ENCODE measurements at places on chromosomes 7 and 10.

DNA sequence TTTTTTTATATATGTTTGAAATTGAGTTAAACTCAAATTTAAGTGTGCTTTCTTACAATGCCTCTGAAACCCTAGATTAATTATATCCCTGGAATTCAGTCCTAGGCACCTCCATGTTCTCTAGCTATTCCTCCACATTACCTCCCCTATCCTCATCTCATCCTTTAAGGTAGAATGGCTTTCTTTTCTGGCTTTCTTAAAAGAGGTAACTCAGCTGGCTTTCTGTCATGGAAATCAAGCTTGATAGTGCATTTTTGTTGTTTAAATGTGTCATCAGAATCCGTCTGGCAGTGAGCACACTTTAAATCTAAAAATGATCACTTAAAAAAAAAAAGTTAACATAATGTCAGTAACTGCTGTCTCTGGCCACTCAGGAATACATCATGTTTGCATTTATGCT, 42.2 kb downstream of the AHR start:
- DNase-seq: no peak

DNA sequence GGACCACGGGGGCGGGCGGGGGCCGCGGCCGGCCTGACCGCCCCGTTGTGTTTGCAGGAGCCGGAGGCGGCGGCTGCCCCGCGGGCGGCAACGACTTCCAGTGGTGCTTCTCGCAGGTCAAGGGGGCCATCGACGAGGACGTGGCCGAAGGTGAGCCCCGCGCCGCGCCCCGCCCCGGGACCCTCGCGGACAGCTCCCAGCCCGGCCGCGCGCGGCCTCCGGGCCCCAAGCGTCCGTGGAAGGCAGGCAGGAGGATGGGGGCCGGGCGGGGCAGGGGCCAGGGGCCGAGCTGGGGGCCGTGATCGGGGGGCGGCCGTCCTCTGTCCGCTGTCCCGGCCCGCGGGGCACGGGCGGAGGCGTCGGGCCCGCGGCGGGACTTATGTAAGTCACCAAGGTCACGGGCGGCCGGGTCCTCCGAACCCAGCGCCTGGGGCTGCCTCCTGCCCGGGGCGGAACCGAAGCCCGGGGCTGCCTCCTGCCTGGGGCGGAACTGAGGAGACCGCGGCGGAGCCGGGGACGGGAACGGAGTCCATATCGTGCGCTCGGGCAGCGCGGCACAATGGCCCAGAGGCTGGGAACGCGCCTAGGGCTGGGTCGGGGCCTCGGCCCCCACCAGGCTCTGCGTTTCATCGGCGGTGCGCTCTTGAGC, 497 bp downstream of the PPP2R2D start:
- peak; percentile 42 for DNase-seq

- no peak for DNase-seq
Observed at GRCh38 chr10:71850021-71850742, 869 bp downstream of the PSAP start.

DNA sequence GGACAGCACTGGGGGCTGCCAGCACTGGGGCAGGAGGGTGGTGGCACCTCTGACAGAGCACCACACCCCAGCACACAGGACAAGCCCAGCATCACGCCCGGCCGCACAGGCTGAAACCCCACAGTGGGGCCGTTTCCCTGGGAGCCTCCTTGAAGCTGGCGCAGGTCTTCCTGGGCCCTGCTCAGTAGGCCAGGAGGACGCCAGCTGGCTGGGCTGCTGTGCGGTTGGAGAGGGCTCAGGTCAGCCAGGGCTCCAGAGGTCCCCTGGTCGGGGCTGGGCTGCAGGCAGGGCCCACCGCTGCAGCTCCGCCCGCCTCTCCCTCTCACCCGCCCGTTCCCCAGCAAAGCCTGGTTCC, 137.3 kb downstream of the TCERG1L start:
- DNase-seq: no peak

- no peak for DNase-seq
Observed at GRCh38 chr7:5450549-5451327, 27.1 kb upstream of the TNRC18 start.

DNA sequence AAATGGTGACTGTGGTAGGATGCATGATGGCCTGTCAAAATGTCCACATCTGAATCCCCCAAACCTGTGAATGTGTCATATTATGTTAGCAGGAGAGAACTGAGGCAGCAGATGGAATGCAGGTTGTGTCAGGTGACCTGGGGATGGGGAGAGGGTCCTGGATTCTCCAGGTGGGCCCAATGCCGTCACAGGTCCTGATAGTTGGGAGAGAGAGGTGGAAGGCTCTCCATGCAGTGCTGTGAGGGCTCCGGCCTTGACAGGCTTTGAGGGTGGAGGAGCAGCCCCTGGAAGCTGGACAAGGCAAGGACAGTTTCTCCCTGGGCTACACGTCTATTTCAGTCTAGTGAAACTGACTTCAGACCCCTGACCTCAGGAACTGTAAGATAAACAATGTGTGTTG, 330.9 kb upstream of the ZNF32 start:
- no peak for DNase-seq

- DNase-seq: no peak
Observed at GRCh38 chr7:131967216-131967730, 410.8 kb upstream of the PODXL start.

DNA sequence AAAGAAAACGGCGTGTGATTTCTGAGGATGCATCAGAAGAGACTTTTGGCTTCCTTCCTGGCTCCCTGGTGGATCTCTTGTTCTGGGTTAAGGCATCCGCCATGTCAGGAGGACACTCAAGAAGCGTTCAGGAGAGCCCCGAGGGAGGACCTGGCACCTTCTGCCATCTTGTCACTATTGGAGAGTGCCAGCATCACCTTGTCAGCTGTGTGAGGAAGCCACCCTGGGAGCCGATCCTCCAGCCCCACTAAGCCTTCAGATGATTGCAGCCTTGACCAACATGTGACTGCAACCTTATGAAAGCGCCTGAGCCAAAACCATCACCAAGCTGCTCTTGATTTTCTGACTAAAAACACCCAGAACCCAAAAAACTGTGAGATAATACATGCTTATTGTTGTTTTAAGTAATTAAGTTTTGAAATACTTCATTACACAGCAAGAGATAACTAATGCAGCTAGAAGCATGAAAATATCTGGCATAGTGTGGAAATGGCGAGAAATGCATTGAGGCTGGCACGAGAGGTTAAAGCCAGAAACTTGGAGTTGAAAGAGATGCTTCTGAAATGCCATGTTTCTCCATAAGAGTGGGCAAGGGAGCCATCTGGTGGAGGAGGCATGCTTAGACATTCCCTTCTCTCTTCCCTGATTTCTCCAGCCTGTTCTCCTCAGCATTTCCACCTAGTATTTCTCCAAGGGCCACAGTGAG, 5.4 kb upstream of the ZFYVE27 start:
- peak; percentile 87 for DNase-seq

DNA sequence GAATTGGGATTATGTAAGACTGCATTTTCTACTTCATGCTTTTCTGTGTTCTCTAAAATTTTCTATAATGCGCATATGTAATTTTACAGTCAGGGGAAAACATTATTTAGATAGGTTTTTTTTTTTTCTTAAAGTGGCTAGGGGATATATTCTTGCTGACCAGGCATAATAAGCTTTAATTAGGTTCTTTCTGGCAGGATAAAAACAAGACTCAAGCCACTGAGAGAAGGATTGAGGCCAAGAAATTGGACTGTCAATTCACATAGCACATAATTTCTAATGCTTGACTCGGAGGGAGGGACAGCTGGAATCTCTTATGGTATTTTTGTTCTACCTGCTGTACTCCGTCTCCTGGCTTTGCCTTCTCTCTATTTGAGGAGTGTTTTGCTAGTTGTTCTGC, 119.8 kb upstream of the NPVF start:
- no peak for DNase-seq

GRCh38 chr7:133948588-133948987, 178.6 kb upstream of the LRGUK start:
- DNase-seq: no peak

GRCh38 chr10:15817409-15818046, 42.8 kb downstream of the MINDY3 start:
- no peak for DNase-seq

GRCh38 chr7:23968791-23969190, 258.8 kb downstream of the STK31 start:
- DNase-seq: no peak

DNA sequence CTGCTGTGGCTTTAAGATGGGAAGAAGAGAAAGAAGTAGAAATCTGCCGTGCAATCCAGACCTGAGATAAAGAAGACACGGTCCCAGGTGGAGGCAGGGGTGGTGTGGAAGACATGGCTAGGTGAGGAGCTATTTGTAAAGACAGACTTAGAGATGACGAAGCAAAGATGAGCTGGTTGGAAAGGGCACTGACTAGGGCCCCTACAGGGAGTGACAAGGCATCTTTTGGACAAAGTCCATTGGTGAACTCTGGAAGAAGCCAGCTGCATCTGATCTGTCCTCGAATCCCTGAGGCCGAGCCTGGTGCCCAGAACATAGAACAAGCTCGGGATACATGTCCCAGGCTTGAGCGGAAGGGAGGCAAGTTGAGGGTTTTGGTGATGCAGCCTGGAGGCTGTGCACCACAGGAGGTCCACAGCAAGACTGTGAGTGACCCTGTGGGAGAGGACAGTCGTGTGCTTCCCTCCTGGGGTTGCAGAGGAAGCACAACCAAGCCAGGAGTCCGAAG, 191.2 kb downstream of the ADAM12 start:
- no peak for DNase-seq

- DNase-seq: no peak
Observed at GRCh38 chr7:142539901-142540300, 209.4 kb upstream of the PRSS1 start.

GRCh38 chr7:139827042-139827441, 2.0 kb upstream of the TBXAS1 start:
- DNase-seq: no peak

DNA sequence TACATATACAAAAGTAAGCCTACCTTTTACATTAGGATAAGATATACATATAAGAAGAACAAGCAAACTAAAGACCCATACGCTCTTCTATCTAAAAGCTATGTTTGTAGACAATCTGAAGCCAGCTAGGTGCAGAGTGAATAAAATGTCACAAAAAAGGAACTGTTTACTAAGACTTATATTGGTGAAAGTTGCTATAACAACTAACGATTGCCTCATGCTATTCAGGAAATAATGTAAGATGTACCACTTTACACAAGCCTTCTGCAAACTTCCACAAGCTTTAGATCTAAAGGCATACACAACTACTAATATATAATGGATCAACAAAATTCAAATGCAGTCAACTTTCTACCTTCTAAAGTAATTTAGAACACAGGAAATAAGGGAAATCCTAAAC, 175.1 kb downstream of the SRPK2 start:
- peak; percentile 75 for DNase-seq

GRCh38 chr10:61299841-61300240, 153.3 kb downstream of the TMEM26 start:
- DNase-seq: no peak

GRCh38 chr7:107700570-107700969, 39.9 kb downstream of the SLC26A4 start:
- DNase-seq: no peak

- no peak for DNase-seq
Observed at GRCh38 chr7:15228831-15229230, 326.3 kb upstream of the DGKB start.

- DNase-seq: no peak
Observed at GRCh38 chr10:86918022-86918471, 39.4 kb downstream of the MMRN2 start.

GRCh38 chr10:72889391-72889831, 4.1 kb upstream of the OIT3 start:
- DNase-seq: no peak

GRCh38 chr10:32327364-32327691, 19.6 kb downstream of the EPC1 start:
- no peak for DNase-seq

Measured in Kasumi-1 (cell line).